Breast epithelium (tissue), 4 donors: ENCODE measurements at places on chromosomes 1 and 21. TPM values are rescaled to one million over a fixed set of nuclear protein-coding genes. Genes with fewer than 3 reads are reported as not detected.

- H3K4me1 ChIP-seq = no peaks in the 10 kb centered on the region
- H3K27ac ChIP-seq = no peak overlapping the region
- no peaks in the 10 kb centered on the region for H3K36me3 ChIP-seq
- no peak for DNase-seq
- H3K27me3 ChIP-seq = no peaks in the 10 kb centered on the region
- no peak overlapping the region for H3K4me3 ChIP-seq
Observed at GRCh38 chr21:24832961-24833360, 774.3 kb downstream of the MRPL39 start.

DNA sequence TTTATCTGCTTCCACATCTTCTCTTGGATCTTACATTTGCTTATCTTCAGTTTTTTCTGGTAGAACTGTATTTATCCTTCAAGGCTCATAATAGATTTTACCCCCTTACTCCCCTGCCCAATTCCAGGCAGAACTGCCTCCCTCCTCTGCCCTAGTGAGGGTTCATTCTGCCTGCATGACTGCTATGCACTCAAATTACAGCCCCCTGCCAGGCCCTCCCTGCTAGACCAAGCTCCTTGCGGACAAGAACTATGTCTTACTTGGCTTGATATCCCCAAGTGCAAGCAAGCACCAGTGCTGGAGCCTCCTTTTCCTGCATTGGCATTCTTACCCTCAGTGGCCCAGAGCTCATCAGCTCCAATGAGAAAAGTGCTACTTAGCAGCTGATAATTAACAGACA lies 18.1 kb downstream of the MAPKAPK2 start:
- no peak for DNase-seq
- H3K36me3 ChIP-seq = no peaks in the 10 kb centered on the region
- peak overlapping the region; percentile 3 for H3K27ac ChIP-seq
- no peak overlapping the region for H3K4me3 ChIP-seq
- peaks cover 24% of the 10 kb centered on the region for H3K4me1 ChIP-seq
- no peaks in the 10 kb centered on the region for H3K27me3 ChIP-seq

DNA sequence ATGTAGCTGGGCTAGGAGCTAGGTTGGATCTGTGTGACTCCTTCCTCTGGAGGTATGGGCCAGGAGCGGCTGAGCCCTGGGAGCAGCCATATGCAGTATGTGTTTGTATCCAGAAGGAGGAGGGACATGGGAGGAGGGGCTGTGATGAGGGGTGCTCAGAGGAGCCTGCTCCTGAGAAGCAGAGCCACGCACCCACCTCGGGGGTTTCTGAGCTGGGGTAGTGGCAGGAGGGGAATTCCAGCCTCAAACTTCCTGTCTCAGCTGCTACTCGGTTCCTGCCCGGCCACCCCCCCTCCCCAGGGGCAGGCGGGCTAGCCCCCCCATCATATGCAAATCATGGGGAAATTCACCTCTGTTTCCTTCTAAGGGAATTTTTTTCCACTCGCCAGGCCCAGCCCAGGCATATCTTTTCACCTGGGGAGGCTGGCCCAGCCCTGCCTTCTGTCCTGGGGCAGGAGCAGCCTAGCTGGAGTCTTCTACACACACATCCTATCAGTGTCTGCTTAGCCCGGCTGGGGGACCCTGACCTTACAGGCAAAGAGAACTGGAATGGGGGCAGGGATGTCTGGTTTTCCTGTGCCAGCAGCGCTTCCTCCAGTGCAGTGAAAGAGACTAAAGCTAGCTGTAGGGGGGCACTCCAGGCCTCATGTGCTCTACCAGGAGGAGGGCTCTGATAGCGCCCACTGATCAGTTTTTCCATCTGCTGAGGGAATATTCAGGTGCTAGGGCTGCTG lies 3.0 kb downstream of the ZC3H12A start:
- H3K36me3 ChIP-seq = no peaks in the 10 kb centered on the region
- peaks cover 19% of the 10 kb centered on the region for H3K4me1 ChIP-seq
- H3K27me3 ChIP-seq = no peaks in the 10 kb centered on the region
- DNase-seq = peak; percentile 84
- peak overlapping the region; percentile 95 for H3K27ac ChIP-seq

GRCh38 chr1:7252411-7253117 lies 467.3 kb downstream of the CAMTA1 start:
- H3K36me3 ChIP-seq = no peaks in the 10 kb centered on the region
- no peaks in the 10 kb centered on the region for H3K4me1 ChIP-seq
- no peak for DNase-seq
- no peaks in the 10 kb centered on the region for H3K27me3 ChIP-seq
- H3K27ac ChIP-seq = no peak overlapping the region

GRCh38 chr1:204250428-204251030 lies 36.7 kb upstream of the GOLT1A start:
- H3K27ac ChIP-seq = no peak overlapping the region
- H3K27me3 ChIP-seq = no peaks in the 10 kb centered on the region
- no peaks in the 10 kb centered on the region for H3K36me3 ChIP-seq
- H3K4me1 ChIP-seq = peaks cover 5% of the 10 kb centered on the region

DNA sequence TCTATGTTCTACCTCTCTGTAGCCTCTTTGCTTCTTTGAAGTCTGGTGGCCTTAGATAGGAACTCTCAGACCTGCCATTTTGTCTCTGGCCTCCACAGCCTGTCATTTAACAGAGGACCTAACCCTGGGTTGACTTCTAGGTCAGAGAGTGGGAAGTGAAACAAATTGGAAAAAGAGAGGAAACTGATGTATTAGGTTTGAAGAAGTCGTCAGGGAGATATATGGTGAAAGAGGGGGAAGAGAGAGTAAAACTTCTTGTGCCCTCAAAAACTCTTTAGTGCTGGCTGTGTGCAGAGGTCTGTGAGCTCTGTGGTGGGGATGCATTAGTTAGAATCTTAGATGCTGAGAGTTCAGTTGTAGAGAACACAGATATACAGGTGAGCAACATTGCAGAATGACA lies 30.2 kb upstream of the CD1D start:
- DNase-seq = no peak
- H3K4me1 ChIP-seq = no peaks in the 10 kb centered on the region
- H3K4me3 ChIP-seq = no peak overlapping the region
- H3K36me3 ChIP-seq = no peaks in the 10 kb centered on the region

DNA sequence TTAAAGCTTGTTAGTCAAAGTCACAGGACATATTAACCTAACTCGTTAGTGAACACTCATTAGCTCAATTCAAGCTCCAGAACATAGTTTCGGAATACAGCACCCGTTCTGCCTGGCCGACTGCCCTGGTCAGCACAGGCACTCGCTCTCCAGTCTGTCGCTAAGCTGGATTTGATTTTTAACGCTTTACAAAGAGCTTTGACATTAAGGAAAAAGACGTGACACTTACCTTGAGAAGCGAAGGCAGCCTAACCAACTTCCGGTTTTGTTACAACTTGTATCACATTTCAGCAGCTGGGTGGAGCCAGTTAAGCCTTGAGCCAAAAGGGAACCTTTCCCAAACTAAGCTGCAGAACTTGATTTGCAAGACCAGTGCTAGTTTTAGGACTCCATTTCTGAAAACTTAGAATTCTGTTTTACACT lies at the start of gene FRRS1:
Gene FRRS1 (minus strand): TSS at position 258 of the 423 bp plus-strand sequence. CDS start 17,867 bp downstream, outside the sequence.
- DNase-seq = no peak
- peak within 1 kb of the TSS; percentile 49 for H3K4me3 ChIP-seq
- H3K36me3 ChIP-seq = no peaks in the 10 kb centered on the region
- H3K4me1 ChIP-seq = no peaks in the 10 kb centered on the region
- no peaks in the 10 kb centered on the region for H3K27me3 ChIP-seq

DNA sequence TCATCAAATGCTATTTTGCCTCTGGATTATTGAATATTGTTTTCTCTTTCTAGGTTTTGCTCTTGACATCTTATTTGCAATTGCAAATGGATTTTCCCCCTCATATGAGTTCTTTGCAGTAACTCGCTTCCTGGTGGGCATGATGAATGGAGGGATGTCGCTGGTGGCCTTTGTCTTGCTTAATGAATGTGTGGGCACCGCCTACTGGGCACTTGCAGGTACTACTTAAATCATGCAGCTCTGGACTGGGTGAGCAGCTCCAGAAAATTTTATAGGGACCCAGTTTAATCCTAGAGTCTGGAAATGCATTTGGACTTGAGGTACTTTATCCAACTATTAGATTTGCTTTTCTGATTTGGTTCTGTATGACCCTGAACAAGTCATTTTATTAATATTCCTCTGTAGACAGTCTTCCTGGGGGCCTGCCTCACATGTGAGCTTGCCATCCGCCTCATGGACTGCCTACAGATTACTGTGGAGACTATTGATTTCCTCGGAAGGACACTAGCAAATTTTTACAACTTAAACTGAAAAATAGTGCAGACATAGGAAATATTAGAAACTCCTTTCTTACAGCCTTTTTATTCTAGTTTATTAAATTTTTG lies 44.5 kb downstream of the SLC22A15 start:
- H3K4me1 ChIP-seq = no peaks in the 10 kb centered on the region
- H3K4me3 ChIP-seq = no peak overlapping the region
- no peaks in the 10 kb centered on the region for H3K36me3 ChIP-seq
- H3K27ac ChIP-seq = no peak overlapping the region
- no peak for DNase-seq

- no peaks in the 10 kb centered on the region for H3K4me1 ChIP-seq
- H3K36me3 ChIP-seq = no peaks in the 10 kb centered on the region
- no peak for DNase-seq
- peak overlapping the region; percentile 61 for H3K27ac ChIP-seq
- peak overlapping the region; percentile 60 for H3K4me3 ChIP-seq
Observed at GRCh38 chr1:161440312-161440894, 64.9 kb upstream of the FCGR2A start.

DNA sequence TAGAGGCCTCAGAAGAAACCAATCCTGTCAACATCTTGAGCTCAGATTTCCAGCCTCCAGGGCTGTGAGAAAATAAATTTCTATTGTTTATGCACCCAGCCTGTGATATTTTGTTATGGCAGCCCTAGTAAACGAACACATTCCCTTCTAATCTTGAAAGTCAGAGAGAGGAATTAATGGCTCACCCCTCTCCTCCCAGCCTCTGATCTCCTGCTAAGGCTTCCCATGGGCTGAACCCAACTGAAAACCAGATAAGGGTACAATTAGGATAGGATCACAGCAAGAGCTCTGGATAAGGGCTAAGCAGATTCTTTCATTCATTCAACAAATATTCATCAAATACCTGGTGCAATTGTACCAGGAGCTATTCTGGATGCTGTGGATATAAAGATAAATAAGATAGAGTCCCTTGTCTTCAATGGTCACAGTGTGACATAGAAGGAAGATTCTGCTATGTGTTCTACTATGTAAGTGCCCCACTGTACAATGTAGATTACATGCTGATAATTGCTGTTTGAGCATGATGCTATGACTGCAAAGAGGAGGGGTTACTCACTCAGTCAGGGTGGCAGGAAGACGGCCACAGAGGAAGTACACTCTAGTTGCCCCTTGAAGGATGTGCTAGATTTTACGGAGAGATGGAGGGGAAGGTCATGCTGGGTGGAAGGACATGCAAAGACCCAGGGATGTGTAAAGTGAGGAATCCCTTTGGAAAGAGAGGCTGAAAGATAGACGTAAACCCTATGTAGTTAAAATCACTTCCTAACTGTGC lies 203.3 kb upstream of the JUN start:
- DNase-seq = no peak
- H3K27me3 ChIP-seq = no peaks in the 10 kb centered on the region
- H3K27ac ChIP-seq = no peak overlapping the region
- no peaks in the 10 kb centered on the region for H3K4me1 ChIP-seq
- H3K4me3 ChIP-seq = no peak overlapping the region
- no peaks in the 10 kb centered on the region for H3K36me3 ChIP-seq

DNA sequence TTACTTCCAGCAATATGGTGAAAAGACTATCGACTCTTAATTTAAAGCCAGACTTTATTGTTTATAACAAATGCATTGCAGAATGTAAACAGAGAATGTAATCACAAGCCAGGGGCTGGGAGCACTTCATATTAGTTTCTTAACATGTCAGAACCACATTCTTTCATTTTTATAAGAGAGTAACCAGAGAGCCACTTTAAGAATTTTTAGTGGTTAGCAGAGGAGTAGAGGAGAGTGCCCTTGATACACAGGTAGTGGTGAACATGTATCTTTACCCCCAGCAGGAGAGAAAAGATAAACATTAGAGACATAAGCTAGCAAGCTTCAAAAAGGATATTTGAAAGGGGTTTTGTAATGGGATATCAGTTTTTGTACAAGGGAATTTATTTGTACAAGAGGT lies 11.1 kb downstream of the AMY2B start:
- H3K4me3 ChIP-seq = no peak overlapping the region
- no peaks in the 10 kb centered on the region for H3K36me3 ChIP-seq
- H3K27me3 ChIP-seq = no peaks in the 10 kb centered on the region
- no peak for DNase-seq
- no peaks in the 10 kb centered on the region for H3K4me1 ChIP-seq

GRCh38 chr1:49333906-49334305 lies 557.2 kb upstream of the BEND5 start:
- H3K4me1 ChIP-seq = no peaks in the 10 kb centered on the region
- H3K27me3 ChIP-seq = no peaks in the 10 kb centered on the region
- no peak overlapping the region for H3K27ac ChIP-seq
- DNase-seq = no peak
- no peak overlapping the region for H3K4me3 ChIP-seq

- no peaks in the 10 kb centered on the region for H3K27me3 ChIP-seq
- H3K4me3 ChIP-seq = no peak overlapping the region
- no peak overlapping the region for H3K27ac ChIP-seq
- no peak for DNase-seq
- H3K4me1 ChIP-seq = no peaks in the 10 kb centered on the region
- no peaks in the 10 kb centered on the region for H3K36me3 ChIP-seq
Observed at GRCh38 chr1:188194916-188195315, 1366.2 kb downstream of the PLA2G4A start.

- H3K4me1 ChIP-seq = no peaks in the 10 kb centered on the region
- no peaks in the 10 kb centered on the region for H3K27me3 ChIP-seq
- peak overlapping the region; percentile 85 for H3K27ac ChIP-seq
- H3K4me3 ChIP-seq = peak overlapping the region; percentile 45
- H3K36me3 ChIP-seq = no peaks in the 10 kb centered on the region
Observed at GRCh38 chr21:41932576-41933312, 21.1 kb downstream of the C2CD2 start.

GRCh38 chr1:200206761-200207160 lies 179.3 kb downstream of the NR5A2 start:
- H3K4me1 ChIP-seq = no peaks in the 10 kb centered on the region
- H3K36me3 ChIP-seq = no peaks in the 10 kb centered on the region
- DNase-seq = no peak
- H3K4me3 ChIP-seq = no peak overlapping the region

DNA sequence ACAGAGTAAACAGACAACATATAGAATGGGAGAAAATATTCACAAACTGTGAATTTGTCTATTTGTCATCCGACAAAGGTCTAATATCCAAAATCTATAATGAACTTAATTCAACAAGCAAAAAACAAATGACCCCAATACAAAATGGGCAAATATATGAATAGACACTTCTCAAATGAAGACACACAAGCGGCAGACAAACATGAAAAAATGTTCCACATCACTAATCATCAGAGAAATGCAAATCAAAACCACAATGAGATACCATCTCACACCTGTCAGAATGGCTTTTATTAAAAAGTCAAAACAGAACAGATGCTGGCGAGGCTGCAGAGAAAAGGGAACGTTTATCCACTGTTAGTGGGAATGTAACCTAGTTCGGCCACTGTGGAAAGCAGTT lies 72.7 kb downstream of the SMYD3 start:
- H3K27me3 ChIP-seq = no peaks in the 10 kb centered on the region
- no peak for DNase-seq
- H3K27ac ChIP-seq = no peak overlapping the region
- no peak overlapping the region for H3K4me3 ChIP-seq
- no peaks in the 10 kb centered on the region for H3K36me3 ChIP-seq
- no peaks in the 10 kb centered on the region for H3K4me1 ChIP-seq

HSD3B1 gene
- total RNA-seq = not detected

FMO3 gene
- total RNA-seq = 6.1 TPM

CFHR1 gene
- not detected for total RNA-seq

C8B gene
- not detected for total RNA-seq

VHLL gene
- 0.98 TPM for total RNA-seq

PLD5 gene
- total RNA-seq = 0.98 TPM

LRRC39 gene
- total RNA-seq = 1.9 TPM

PLXNA2 gene
- total RNA-seq = 18.2 TPM
